ENCODE measurements at places on chromosomes 7 and 10.

DNA sequence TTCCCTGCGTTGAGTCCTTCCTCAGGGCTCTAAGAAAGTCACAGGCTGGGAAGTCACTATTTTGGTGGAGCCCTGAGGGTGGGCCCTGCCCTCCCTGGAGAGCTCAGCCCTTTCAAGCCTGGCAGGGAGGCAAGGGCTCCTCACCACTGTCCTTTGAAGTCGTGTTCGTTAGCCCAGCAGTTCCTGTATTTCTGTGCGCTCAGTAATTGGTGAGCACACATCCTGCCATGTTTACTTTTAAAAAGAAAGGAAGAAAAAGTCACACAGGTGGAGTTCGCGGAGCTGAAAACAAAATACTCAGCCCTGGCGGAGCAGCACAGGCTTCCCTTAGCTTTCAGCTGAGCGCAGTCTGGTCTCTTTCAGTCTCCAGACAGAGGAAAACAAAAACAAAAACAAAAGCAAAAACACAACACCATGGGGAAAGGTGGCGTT is 37.1 kb downstream of the PRKCQ start:
- DNase-seq, result no peak

- peak; percentile 90 for DNase-seq
These were observed 4.4 kb downstream of the CDK6 start for GRCh38 chr7:92831716-92832533.

DNA sequence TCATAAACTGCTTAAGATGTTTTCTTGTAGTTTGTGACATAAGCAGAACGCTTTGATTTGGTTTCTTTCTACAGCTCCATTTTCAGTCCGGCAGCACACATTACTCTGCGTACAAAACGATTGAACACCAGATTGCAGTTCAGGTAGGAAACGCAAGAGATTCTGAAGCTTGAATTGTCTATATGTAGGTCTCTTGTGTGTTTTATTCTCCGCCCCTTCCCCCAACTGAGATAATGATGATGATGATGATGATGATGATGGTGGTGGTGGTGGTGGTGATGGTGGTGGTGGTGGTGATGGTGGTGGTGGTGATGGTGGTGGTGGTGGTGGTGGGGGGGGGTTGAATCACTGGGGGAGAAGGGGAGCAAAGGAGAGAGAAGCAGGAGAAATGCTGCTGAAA is 14.4 kb downstream of the TCF7L2 start:
- DNase-seq, result no peak

GRCh38 chr7:145471883-145472282 is 636.0 kb upstream of the TPK1 start:
- DNase-seq, result no peak

DNA sequence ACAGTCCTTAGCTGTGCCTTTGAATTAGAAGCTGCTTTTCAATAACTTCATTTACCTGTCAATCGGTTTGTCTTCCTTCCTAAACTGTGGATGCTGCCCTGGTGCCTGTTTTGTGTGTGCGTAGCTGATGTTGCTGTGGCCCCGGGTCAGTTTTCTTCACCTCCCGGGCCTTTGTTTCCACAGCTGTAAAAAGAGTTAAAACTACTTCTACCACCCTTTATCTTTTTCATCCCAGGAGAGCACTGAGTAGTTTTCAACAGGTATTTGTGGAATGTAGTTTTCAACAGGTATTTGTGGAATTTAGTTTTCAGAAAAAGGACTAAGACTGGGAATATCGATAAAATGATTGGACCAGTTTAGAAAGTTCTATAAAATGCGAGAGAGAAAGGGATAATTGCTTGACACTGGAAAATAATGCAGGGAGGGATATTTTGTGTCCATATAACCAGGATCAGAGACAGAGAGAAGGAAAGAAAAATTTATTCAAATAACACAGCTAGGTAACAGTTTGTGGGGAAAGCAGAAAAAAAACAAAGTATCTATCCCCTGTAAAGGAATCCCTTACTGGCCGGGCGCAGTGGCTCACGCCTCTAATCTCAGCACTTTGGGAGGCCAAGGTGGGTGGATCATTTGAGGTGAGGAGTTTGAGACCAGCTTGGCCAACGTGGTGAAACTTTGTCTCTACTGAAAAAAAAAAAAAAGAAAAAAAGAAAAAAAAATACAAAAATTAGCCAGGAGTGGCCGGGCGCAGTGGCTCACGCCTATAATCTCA is 15.9 kb upstream of the IGF2BP3 start:
- DNase-seq, result no peak
